ENCODE measurements at places on chromosomes 3 and 15. TPM values are rescaled to one million over a fixed set of nuclear protein-coding genes. Genes with fewer than 3 reads are reported as not detected.

- DNase-seq, result peak; percentile 73
- no peaks in the 10 kb centered on the region for H3K27me3 ChIP-seq
- peak overlapping the region; percentile 42 for H3K27ac ChIP-seq
- H3K4me1 ChIP-seq, result peaks cover 15% of the 10 kb centered on the region
These were observed 50.5 kb downstream of the HRH1 start for GRCh38 chr3:11204697-11205348.

GRCh38 chr3:181252631-181253030 is 263.1 kb upstream of the DNAJC19 start:
- no peak overlapping the region for H3K4me3 ChIP-seq
- H3K4me1 ChIP-seq, result no peaks in the 10 kb centered on the region
- DNase-seq, result no peak
- H3K36me3 ChIP-seq, result no peaks in the 10 kb centered on the region
- H3K27me3 ChIP-seq, result no peaks in the 10 kb centered on the region

DNA sequence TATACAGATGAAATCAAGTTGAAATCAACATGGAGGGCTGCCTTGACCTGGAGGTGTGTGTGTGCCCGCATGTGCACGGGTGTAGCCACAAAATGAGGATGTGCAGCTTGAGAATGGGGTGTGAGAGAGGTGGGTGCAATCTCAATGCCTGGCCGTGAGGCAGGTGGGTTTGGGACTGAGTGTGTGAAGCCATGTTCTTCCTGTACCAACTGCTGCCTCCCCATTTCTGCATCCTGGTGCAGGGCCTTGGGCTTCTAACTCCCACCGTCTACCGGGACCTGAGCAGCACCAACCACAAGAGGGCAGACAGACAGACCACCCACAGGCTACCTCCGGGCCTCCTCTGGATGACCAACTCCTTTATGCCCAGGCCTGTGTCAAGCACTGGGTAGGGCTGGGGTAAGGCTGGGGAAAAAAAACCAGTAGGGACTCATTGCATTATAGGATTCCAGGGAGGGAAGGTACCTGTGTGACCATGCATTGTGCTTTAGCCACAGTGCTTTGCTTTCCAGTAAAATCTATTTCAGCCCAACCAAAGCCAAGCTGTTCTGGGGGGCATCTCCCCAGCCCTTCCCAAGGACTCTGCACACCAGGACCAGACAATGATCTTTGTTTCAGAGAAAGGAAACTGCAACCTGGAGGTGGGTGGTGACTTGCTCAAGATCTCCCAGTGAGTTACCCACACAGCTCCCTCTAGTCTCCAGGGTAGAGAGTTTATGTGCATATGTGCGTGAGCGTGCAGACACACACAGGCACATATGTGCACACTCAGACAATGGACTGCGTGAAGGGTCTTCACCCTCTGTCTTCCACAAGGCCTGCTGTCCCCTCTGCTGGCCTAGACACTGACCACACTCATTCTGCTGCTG is 162.2 kb upstream of the TLE3 start:
- no peaks in the 10 kb centered on the region for H3K4me1 ChIP-seq
- H3K27ac ChIP-seq, result no peak overlapping the region
- no peak for DNase-seq
- no peaks in the 10 kb centered on the region for H3K27me3 ChIP-seq
- H3K4me3 ChIP-seq, result no peak overlapping the region

GRCh38 chr15:23424111-23424904 is 22.7 kb downstream of the GOLGA6L2 start:
- no peaks in the 10 kb centered on the region for H3K4me1 ChIP-seq
- H3K27ac ChIP-seq, result no peak overlapping the region
- H3K27me3 ChIP-seq, result no peaks in the 10 kb centered on the region
- H3K36me3 ChIP-seq, result no peaks in the 10 kb centered on the region
- H3K4me3 ChIP-seq, result no peak overlapping the region
- DNase-seq, result peak; percentile 44

GRCh38 chr15:48719668-48720067 is 74.2 kb upstream of the FBN1 start:
- H3K27me3 ChIP-seq, result no peaks in the 10 kb centered on the region
- DNase-seq, result no peak
- no peaks in the 10 kb centered on the region for H3K4me1 ChIP-seq
- H3K4me3 ChIP-seq, result no peak overlapping the region

- no peak for DNase-seq
- H3K36me3 ChIP-seq, result no peaks in the 10 kb centered on the region
- H3K27ac ChIP-seq, result no peak overlapping the region
These were observed 45.2 kb downstream of the RPN1 start for GRCh38 chr3:128605091-128606046.

GRCh38 chr15:31255732-31256377 is 70.8 kb upstream of the KLF13 start:
- no peak overlapping the region for H3K4me3 ChIP-seq
- peaks cover 3% of the 10 kb centered on the region for H3K4me1 ChIP-seq
- DNase-seq, result no peak
- no peaks in the 10 kb centered on the region for H3K27me3 ChIP-seq
- no peak overlapping the region for H3K27ac ChIP-seq
- H3K36me3 ChIP-seq, result no peaks in the 10 kb centered on the region

DNA sequence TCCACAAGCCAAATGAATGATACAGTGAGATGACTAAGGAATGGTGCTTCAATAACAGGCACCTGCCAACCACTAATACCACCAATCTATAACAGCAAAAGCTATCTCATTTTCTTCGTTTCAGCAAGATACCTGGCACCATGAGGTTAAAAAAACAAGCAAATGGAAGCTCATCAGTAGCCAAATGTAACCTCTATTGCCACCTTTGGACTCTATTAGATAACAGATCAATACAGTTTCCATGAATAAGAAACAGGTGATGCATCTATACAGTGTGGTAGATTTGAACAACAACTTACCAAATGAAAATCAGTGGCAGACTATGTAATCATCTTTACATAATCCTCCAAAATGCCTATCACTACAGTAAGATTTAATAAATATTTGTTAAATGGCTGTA is 32.8 kb downstream of the PLOD2 start:
- no peaks in the 10 kb centered on the region for H3K36me3 ChIP-seq
- no peak overlapping the region for H3K4me3 ChIP-seq
- H3K27me3 ChIP-seq, result no peaks in the 10 kb centered on the region
- H3K27ac ChIP-seq, result no peak overlapping the region

- H3K4me1 ChIP-seq, result no peaks in the 10 kb centered on the region
- H3K36me3 ChIP-seq, result no peaks in the 10 kb centered on the region
- DNase-seq, result no peak
- H3K27ac ChIP-seq, result no peak overlapping the region
- H3K27me3 ChIP-seq, result no peaks in the 10 kb centered on the region
These were observed 47.4 kb upstream of the MKRN3 start for GRCh38 chr15:23518104-23518503.

DNA sequence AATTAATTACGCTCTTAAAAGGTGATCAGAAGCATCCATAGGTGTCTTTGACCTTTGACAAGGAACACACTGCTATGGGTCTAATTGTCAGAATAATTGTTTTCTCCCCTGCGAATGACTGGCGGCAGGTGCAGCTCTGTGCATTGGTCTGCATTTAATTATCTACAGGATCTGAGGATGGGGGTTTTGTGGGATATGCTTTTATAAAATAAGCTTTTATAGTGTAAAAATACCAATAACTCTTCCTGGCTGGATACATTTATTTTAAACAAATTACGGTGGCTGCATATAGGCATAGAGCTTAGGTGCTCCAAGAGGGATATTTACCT is 201.6 kb upstream of the RGMA start:
- no peaks in the 10 kb centered on the region for H3K4me1 ChIP-seq
- no peak overlapping the region for H3K27ac ChIP-seq
- H3K4me3 ChIP-seq, result no peak overlapping the region
- no peaks in the 10 kb centered on the region for H3K36me3 ChIP-seq
- DNase-seq, result no peak
- no peaks in the 10 kb centered on the region for H3K27me3 ChIP-seq

ZIC1 gene
- polyA plus RNA-seq, result 2.7 TPM

DNA sequence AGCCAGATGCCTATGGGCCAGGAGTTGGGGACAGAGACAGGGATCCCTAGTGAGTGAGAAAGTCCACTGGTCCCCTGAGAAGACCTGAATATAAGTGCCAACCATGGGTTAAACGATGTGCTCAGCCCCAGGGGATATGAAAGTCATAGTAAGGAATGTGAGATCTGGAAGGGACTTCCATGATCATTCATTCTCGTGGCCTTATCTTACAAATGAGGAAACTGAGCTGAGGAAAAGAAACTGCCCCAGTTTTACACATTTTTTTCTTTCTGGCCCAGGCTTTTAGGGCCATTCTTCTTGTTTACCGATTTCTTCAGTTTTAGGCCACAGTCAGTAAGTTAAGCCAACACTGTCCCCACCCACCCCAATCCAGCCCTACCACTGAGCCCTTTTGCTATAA is 11.1 kb downstream of the CD80 start:
- H3K36me3 ChIP-seq, result no peaks in the 10 kb centered on the region
- no peak for DNase-seq
- H3K4me1 ChIP-seq, result no peaks in the 10 kb centered on the region

DNA sequence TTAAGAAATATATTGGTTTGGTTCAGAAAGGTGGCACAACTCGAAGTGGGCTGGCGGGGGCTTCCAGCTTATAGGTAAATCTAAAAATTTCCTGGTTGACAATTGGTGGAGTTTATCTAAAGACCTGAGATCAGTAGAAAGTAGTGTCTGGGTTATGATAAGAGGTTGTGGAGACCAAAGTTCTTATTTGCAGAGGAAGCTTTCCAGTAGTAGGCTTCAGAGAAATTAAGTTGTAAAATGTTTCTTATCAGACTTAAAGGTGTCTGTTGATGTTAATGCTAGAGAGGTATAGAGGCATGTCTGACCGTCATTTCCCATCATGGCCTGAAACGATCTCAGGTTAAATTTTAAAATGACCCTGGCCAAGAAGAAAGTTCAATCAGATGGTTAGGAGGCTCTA is 565.2 kb upstream of the DPPA4 start:
- no peaks in the 10 kb centered on the region for H3K27me3 ChIP-seq
- no peak overlapping the region for H3K27ac ChIP-seq
- H3K36me3 ChIP-seq, result no peaks in the 10 kb centered on the region
- no peaks in the 10 kb centered on the region for H3K4me1 ChIP-seq
- DNase-seq, result no peak

DNA sequence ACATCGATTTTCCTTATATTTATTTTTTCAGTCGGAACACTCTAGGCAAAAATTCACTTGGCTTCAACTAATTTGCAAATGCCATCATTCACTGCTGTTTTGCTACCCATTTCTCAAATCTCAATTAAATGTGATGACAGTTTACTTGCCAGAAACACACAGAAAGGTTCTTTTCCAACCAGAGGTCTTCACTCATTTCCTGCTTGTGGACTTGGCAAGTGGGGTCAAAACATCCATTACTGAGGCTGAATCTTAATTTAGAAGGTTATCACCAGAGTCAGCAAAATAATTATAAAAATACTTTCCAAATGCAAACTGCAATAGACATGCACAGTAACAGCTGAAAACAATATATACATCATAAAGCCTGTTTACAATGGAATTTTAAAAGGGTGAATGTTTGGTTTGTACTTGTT is 625.4 kb upstream of the TBL1XR1 start:
- H3K36me3 ChIP-seq, result no peaks in the 10 kb centered on the region
- DNase-seq, result no peak
- no peak overlapping the region for H3K27ac ChIP-seq
- H3K4me3 ChIP-seq, result no peak overlapping the region
- peaks cover 4% of the 10 kb centered on the region for H3K4me1 ChIP-seq

DNA sequence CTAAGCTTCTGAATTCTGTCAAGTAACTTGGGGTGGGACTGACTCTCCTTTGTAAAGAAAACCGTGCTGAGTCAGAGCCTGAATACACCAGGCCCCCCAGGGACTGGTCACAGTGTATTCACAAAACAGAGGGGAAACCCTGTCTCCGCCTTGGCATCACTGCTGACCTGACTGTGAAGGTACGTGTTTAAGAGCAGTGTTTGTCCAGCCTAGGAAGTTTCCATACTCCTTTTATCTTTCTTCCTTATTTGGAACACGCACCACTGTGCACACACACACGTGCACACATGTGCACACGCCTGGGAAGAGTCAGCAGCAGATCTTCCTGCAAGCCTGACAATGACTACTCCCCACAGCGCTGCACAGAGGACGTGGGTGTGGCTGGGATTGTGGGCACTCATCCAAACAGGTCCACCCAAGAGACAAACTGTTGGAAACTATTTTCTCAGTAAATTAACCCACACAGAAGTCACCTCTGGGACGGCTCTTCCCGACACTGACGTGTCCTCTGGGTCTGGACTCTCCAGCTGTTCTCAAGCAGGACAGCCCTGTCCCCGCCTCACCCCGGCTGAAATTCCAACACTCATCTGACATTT is 87.7 kb downstream of the ATP10A start:
- H3K4me3 ChIP-seq, result no peak overlapping the region
- H3K36me3 ChIP-seq, result peaks cover 3% of the 10 kb centered on the region
- peak; percentile 57 for DNase-seq
- no peaks in the 10 kb centered on the region for H3K27me3 ChIP-seq
- H3K4me1 ChIP-seq, result no peaks in the 10 kb centered on the region
- H3K27ac ChIP-seq, result no peak overlapping the region

DNA sequence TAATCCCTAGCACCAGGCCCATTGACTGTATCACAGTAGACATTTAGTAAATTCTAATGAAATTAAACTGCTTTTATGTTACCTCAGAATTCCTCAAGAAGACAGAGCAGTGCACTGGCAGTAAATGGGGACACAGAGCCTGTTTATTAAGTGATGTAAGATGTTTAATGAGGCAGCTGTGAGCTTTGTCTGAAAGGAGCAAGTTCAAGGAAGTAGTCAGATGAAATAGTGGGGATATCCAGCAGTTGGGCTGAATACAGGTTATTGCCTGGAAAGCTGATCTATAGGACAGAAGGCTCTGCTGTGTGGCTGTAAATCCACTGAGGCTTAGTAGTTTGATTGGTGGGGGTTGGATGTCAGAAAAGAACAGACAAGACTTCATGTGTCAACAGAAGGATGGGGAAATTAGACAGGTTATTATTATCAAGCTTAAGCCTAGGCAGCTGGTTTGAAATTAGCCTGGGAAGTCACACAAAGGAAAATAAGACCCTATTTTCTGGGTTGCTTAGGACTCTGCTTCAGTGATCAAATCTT is 62.2 kb downstream of the PFN2 start:
- H3K4me3 ChIP-seq, result no peak overlapping the region
- H3K36me3 ChIP-seq, result no peaks in the 10 kb centered on the region
- H3K4me1 ChIP-seq, result no peaks in the 10 kb centered on the region
- no peak overlapping the region for H3K27ac ChIP-seq
- no peak for DNase-seq
- no peaks in the 10 kb centered on the region for H3K27me3 ChIP-seq

KIF23 gene
- 2.8 TPM for polyA plus RNA-seq

ONECUT1 gene
- not detected for polyA plus RNA-seq

GRCh38 chr3:52195823-52196331 is 2.1 kb upstream of the ALAS1 start:
- no peaks in the 10 kb centered on the region for H3K36me3 ChIP-seq
- no peak overlapping the region for H3K4me3 ChIP-seq
- DNase-seq, result peak; percentile 72
